ENCODE measurements at places on chromosomes 7 and 10.
A peak's percentile ranks its signal among the peaks of the same experiment; 100 is the strongest.

- DNase-seq: no peak
Observed at GRCh38 chr7:98287486-98287959, 6.0 kb downstream of the BRI3 start.

DNA sequence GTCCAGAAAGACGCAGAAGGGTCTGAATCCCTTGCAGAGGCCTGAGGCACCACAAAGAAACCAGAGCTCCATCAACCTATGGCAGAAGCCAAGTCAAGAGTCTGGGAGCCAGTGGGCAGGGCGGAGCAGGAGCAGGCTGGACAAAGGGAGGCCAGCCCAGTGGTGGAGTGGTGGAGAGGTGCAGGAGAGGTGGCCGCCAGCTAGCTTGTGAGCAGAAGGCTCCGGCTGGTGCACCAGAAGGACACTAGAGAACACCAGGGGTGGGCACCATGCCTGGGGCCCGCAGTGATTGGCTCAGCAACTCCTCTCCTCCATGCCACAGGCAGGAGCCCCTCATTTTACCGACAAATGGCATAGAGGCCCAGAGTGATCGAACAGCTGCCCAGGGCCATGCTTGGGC is 186.6 kb downstream of the GRID1 start:
- DNase-seq: no peak

GRCh38 chr10:119496273-119496672 is 46.2 kb downstream of the RGS10 start:
- no peak for DNase-seq

DNA sequence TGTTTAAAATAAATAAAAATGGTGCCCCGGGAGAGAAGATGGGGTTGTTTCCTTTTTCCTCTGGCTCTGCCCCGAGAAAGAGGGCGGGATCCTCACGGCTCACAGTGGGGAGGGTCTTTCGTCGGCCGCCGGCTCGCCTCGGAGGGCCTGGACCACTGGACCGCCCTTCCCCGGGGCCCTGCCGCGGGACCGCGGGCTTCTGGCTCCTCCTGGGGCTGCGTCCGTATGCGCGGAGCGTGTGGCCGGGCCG is 3.5 kb upstream of the IGF2BP3 start:
- DNase-seq: no peak

- DNase-seq: no peak
Observed at GRCh38 chr10:3293581-3294431, 121.2 kb upstream of the PITRM1 start.

DNA sequence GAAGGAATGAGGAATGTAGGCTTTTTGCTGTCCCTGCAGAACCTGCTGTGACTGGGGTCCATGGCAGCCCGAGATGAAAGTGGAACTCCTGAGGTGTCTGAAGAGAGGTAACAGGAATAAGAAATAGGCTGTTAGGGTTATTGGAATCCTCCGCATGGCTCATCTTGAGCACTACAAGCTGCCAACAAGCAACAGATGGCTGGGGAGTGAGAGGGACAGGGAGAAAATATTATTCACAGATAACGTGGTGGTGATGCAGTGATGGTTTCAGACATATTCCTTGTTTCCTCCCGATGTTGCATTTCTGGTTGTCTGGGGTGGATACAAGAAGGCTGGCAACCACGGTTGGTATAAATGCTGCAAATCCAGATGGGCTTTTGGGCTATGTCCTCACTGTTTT is 46.1 kb downstream of the AP3M1 start:
- DNase-seq: no peak

DNA sequence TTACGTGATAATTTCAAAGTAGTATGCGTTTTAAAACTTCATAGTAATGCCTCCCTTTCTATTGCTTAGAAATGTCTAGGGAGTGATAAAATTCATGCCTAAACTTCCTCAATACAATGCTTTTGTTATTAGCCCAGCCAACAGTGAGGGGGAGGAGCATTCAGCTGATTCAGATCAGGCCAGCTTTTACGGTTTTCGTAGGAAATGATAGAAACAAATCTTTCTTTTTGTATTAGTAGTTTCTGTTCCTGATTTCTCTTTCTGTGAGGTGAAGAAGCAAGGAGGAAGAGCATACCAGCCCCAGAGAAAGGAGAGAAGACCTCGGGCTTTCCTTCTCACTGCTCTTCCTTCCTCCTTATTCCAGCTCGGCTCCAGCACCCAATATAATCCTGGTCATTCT is 35.2 kb upstream of the ITPRID1 start:
- no peak for DNase-seq

GRCh38 chr7:132249256-132249971 is 326.9 kb downstream of the PLXNA4 start:
- DNase-seq: no peak

- DNase-seq: no peak
Observed at GRCh38 chr10:102467971-102468438, 16.7 kb upstream of the C10orf95 start.

GRCh38 chr7:69761290-69761922 is 163.1 kb downstream of the AUTS2 start:
- DNase-seq: no peak

GRCh38 chr10:133044401-133044811 is 43.3 kb upstream of the ADGRA1 start:
- no peak for DNase-seq

DNA sequence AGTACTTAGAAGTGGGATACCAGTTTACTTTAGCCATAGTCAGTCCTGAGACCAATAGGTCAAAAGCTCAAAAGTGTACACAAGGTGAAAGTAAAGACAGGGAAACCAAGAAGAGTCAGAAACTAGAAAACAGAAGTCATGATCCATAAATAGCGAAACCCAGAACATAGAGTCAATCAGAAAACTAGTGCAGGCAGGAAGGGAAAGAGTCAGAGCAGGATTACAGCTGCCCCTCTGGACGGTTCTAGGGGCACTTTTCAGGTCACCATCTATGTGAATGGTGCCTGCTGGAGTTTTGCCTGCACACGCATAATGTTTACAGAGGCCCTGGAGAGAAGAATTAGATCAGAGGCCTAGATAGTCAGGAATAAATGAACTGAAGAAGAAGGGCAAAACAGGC is 22.4 kb upstream of the DMTF1 start:
- no peak for DNase-seq

DNA sequence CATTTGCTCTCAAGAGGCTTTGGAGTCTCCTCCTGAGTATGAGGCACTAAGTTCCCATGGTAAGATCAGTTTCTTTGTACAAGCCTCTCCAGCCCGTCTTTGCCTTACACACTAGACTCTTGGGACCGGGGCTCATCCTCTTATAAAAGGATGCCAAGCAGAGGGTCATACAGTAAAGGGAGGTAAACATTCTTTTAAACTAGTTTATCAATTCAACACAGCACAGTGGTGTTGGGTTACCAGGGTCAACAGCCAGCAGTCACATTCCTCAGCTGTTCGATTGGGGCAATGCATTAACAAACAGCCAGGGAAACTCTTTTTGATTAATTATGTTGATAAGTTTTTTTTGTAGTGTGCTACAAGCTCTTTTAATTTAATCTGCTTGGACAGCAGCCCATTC is 37.8 kb downstream of the HHEX start:
- no peak for DNase-seq

DNA sequence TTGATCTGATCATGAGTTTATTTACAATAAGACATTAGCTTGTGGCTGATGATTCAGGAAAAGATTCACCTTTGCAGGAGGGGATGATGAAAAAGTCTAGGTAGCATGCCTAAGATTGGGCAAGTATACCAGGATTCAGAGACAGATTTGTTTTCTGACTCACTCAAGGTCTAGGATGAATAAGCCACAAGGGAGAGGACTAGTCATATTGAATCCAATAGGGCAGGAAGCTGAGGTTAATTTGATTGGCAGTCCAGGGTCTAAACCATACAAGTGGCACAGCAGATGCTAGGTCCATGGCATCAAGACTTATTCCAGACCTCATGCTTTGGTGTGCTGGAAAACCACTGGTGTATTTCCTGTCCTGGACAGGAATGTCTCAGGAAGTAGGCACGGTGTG is 1133.4 kb downstream of the XPNPEP1 start:
- DNase-seq: no peak

DNA sequence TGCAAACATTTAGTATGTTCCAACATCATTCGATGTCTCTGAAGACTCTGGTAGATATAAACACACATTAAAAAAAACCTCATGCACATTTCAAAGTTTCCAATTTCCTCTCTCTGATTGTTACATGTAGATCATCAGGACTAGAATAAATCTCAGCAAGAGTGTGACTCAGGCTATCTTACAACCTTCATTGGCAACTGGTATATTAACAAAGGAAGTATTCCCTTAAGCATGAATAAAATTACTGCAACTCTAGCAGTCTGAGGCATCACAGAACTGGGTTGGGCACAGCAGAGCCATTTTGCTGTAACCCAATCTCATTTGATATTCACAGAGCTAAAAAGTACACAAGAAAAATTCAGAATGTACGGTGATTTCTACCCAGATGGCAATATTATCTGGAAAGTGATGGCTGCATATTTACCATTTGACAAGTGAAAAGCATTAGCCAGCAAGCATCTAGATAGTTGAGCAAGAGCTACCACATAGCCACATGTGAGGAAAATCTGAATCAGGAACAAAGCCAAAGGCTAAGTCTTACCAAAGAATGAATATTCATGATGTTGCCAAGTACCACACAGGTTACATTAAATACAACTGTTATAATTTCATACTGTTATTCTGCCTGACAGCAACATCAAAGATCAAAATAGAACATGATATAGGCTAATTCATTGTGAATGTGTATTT is 232.2 kb downstream of the CRPPA start:
- no peak for DNase-seq

- no peak for DNase-seq
Observed at GRCh38 chr7:90625562-90625961, 29.4 kb downstream of the CDK14 start.

DNA sequence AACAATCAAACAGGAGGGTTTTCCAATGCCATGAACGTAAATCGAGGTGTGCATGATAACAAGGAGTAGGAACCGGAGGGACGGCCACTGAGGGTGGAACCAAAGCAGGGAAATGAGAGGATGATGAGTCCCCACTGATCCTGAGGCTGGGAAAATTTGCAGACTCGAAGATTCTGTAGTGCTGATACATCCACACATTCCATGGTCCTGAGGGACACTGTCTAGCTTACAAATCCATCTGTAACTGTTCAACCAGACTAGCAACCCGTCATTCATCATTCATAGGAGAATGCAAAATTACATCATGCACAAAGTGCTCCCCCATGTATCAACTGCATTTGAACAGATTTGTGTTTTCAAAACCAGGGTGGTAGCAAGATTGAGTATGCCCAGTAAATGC is 189.7 kb downstream of the PTPRN2 start:
- no peak for DNase-seq

DNA sequence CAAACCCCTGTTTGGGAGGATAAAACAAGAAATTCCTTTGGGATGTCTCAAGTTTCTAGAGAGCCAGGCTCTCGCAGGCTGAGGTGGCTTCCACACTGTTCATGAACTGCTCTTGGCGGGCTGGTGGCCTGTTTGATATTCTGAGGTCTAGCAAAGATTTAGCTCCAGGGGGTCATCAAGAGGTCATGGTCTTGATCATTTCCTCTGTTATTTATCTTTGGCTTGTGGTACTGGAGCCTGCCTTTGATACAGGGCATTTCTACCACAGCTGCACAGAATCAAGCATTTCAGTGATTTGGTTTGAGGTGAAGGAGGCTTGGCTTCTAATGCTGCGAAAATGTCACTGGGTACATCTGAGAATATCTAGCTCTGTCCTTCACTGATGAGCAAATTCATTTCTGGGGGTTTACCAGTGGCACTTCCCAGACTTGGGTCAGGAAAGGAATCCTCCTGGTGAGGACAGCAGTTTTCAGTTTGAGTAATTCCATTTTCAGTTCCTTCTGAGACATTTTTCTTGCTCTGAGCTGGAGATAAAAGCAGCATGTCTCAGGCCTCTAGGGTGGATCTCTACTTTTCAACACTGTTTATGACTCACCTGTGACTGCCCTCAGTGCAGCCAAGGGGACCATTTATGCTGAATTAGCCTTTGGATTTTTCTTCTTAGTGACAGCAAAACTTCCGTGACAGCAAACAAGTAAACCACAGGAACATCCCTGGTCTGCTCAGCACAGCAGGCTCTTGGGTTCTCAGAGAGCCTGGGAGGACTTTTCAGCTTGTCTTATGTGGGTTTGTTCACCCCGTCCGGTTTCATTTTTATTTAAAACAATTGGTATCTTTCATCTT is 312.0 kb downstream of the RNLS start:
- DNase-seq: peak; percentile 17

- DNase-seq: no peak
Observed at GRCh38 chr7:13742811-13743210, 246.7 kb downstream of the ETV1 start.

DNA sequence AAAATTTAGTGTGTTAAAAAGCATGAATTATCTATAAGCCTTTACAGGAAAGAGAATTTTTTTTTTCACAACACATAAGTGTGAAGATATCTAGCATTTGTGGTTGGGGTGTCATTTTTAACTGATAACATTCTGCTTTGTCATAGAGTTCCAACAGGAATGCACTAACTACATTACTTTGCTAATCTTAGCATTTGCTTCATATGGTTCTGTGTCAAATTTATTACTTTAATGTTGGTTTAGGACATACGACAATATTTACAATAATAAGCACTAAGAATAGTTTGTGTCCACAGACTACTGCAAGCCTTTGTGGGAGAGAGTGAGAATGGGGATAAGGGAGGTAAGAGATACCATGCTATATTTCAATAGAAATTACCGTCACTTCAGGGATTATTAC is 40.6 kb upstream of the MAGI2 start:
- no peak for DNase-seq

- no peak for DNase-seq
Observed at GRCh38 chr7:65983965-65984658, 2.1 kb upstream of the GUSB start.

- no peak for DNase-seq
Observed at GRCh38 chr10:35565602-35566081, 39.5 kb upstream of the GJD4 start.

GRCh38 chr7:44154703-44155102 is 13.6 kb upstream of the MYL7 start:
- no peak for DNase-seq

- DNase-seq: no peak
Observed at GRCh38 chr7:131945313-131945911, 389.0 kb upstream of the PODXL start.

GRCh38 chr7:30922596-30922995 is 10.9 kb downstream of the AQP1 start:
- no peak for DNase-seq

- DNase-seq: no peak
Observed at GRCh38 chr10:28788252-28788651, 110.9 kb downstream of the BAMBI start.

All from activated CD4-positive, alpha-beta T cell treated with anti-CD3 and anti-CD28 coated beads, Interleukin-2, amount 50 U/mL, for 4 hours (primary cell).